PC-3 (cell line): ENCODE measurements at places on chromosomes 3 and 15.

DNA sequence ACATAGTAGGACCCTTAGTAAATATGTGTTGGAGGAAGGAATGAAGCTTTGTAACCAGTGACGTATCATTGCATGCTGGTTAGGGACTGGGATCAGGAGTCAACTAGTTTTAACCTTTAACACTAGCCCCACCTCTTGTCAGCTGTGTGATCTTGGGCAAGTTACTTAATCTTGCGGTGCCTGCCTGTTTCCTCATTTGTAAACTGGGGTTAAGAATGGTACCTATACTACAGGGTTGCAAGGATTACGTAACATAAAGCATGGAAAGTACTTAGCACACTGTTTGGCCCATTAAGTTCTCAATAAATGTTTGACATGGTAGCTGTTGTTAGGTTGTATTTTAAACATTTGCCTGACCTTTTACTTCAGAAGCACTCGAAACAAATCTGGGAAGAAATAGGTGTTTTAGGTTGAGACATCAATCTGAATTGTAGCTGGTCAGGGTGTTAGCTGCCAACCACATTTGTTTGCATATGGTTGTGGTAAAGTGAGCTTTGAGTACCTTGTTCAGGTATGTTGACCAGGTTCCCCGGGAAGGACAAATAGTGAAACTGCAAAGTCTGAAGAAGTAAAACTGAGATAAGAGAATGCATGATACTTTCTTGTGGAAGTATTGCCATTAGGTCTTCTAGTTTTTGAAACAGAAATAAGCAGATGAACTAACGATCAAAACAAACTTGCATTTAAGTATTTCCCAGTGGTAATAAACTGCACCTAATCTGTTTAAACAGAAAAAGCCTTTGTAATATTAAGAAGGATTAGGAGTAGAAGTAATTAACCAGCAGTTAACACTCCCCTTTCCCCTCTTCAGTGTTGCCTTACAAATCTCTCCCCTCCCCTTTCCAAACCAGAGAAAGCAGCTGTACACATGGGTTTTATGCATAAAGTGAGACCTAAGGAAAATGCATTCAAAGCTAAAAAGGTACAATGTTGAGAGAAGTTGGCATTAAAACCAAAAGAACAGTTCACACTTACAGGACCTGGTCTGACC lies 25.8 kb upstream of the SCAANT1 start:
- DNase-seq: peak; percentile 63

DNA sequence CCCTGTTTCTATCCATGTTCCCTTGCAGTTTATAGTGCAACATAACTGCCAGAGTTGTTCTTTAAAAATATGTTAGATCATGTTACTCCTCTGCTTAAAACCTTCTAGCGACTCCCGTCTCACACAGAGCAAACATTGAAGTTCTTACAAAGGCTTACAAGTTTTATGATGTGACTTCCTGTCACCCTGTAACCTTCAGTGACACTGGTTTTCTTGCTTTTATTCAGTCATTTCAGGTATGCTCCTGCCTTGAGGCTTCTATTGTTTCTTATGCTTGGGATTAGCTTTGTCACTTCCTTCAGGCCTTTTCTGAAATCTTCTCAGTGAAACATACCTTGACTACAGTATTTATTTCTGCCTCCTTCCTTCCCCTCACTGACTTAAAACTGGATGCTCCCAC lies 252.1 kb downstream of the DOCK3 start:
- DNase-seq: no peak

DNA sequence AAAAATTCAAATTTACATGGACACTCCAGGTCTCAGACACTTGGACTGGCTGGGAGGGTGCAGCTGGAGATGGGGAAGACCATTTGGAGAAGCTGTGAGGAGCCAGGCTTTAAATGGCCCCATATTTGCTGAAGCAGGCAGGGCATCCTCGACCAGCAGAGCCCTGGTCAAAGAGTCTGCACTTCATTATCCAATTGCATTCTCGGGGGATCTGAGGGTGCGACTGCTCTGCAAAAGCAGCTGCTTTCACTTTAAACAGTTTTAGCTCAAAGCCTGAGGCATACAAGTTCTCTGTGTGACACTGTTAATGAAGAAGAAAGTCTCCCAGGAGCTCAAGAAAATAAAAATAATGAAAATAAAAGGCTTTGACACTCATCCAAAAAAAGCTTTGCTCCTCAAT lies 98.0 kb upstream of the SLC25A36 start:
- no peak for DNase-seq

- DNase-seq: no peak
These were observed 37.7 kb upstream of the KLHL25 start for GRCh38 chr15:85832394-85832793.

- DNase-seq: peak; percentile 53
These were observed 523.1 kb upstream of the TGFBR2 start for GRCh38 chr3:30083315-30083714.
